Cerebellar nuclear complex (tissue), 1 donor: ENCODE measurements at places on chromosomes 3 and 15.

GRCh38 chr3:56836276-56837163, 34.8 kb upstream of the ARHGEF3 start:
- no peak for DNase-seq

- DNase-seq: no peak
These were observed 12.9 kb downstream of the SUMF1 start for GRCh38 chr3:4454142-4454541.

GRCh38 chr15:62517541-62517940, 352.5 kb upstream of the C2CD4B start:
- DNase-seq: no peak

DNA sequence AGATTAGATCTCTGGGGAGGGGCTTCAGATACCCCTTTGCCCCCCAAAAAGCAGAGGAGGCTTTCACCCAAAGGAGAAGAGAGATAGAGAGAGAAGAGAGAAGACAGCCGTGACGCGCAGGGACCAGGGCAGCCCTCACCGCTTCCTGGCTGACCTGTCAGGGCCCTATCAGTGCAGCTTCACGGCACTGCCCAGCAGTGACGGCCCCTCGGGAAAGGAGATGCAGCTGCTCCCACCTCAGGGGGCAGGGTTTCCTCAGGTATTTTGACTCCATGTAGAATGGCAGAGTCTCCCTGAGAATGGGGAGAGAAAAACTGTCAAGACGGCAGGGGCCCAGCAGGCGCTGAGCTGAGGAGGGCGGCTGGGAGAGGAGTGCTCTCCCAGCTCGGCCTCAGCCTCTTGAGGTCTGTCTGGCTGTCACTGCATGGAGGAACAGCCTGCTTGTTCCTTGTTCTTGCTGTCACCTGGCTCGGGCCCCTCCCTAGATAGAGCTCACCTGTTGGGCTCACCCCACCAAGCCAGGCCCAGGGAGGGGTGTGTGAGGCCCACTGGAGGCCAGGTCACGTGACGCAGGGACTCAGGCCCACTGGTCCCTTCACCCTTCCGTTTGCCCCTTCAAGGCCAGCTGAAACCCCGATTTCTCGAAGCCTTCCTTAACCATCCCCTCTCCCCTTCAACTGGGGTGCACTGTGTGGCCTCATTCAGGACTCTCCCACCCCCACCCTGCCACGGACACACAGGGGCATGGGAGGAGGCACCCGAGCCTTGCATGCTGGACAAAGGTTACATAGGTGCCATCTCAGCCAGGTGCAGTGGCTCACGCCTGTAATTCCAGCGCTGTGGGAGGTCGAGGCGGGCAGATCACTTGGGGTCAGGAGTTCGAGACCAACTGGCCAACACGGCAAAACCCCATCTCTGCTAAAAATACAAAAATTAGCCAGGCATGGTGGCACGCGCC, 28.2 kb downstream of the LOXL1 start:
- DNase-seq: no peak

GRCh38 chr3:25679642-25680302, 15.1 kb upstream of the TOP2B start:
- no peak for DNase-seq

DNA sequence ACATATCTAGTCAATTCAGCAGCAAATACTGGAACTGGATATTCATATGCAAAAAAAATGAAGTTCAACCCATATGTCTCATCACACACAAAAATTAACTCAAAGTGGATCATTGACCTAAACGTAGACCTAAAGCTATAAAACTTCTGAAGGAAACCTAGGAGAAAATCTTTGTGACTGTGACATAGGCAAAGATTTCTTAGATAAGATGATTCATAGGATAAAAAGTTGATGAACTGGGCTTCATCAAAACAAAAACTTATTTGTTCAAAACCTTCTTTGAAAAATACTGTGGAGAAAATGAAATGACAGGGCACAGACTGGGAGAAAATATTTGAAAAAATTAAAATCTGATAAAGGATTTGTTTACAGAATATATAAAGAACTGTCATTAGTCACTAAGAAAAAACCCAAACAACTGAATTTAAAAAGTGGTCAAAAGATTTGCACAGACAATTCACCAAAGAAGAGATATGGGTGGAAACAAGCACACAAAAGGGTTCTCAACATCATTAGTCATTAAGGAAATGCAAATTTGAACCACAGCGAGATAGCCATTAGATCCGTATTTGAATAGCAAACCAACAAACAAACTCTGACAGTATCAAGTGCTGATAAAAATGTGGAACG, 62.8 kb downstream of the ITGB5 start:
- DNase-seq: no peak

- no peak for DNase-seq
These were observed 1146.4 kb downstream of the NAALADL2 start for GRCh38 chr3:176005564-176005963.
